ENCODE measurements at places on chromosomes 7 and 10. TPM values are rescaled to one million over a fixed set of nuclear protein-coding genes. Genes with fewer than 3 reads are reported as not detected.

GRCh38 chr10:116141855-116142254 lies 131.2 kb downstream of the GFRA1 start:
- no peaks in the 10 kb centered on the region for H3K4me1 ChIP-seq
- H3K27me3 ChIP-seq = no peaks in the 10 kb centered on the region
- H3K36me3 ChIP-seq = no peaks in the 10 kb centered on the region
- no peak overlapping the region for H3K27ac ChIP-seq

DNA sequence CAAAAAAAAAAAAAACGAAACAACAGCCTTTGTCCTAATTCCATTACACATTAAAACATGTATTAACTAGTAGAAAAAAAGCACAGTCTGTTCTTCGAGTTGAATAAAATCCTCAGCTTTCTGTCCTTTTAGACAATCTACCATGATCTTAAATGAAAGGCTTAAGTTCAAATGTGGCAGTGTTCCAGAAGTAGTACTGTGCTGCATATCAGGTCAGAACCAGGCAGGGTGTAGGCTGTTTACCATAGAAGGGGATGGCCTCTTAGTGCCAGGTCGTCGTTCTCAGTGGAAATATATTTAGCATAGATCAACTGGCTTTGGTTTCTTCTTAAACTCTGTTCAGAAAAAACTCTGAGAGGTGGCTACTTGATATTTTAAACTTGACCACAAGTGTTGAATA lies 612.0 kb downstream of the CNTNAP2 start:
- H3K36me3 ChIP-seq = no peaks in the 10 kb centered on the region
- DNase-seq = no peak
- H3K27ac ChIP-seq = no peak overlapping the region
- H3K4me1 ChIP-seq = no peaks in the 10 kb centered on the region
- H3K27me3 ChIP-seq = no peaks in the 10 kb centered on the region
- H3K4me3 ChIP-seq = no peak overlapping the region

- no peaks in the 10 kb centered on the region for H3K4me1 ChIP-seq
- no peak overlapping the region for H3K27ac ChIP-seq
- no peaks in the 10 kb centered on the region for H3K36me3 ChIP-seq
Measured at GRCh38 chr7:41107938-41108448, 594.9 kb downstream of the INHBA start.

The GAD2 gene
- not detected for total RNA-seq

GRCh38 chr10:11425296-11425610 lies 186.2 kb downstream of the USP6NL start:
- H3K4me1 ChIP-seq = no peaks in the 10 kb centered on the region
- DNase-seq = no peak
- H3K4me3 ChIP-seq = no peak overlapping the region
- H3K27me3 ChIP-seq = no peaks in the 10 kb centered on the region
- no peak overlapping the region for H3K27ac ChIP-seq

GRCh38 chr10:21369697-21370096 lies 155.8 kb downstream of the SKIDA1 start:
- DNase-seq = no peak
- H3K4me3 ChIP-seq = no peak overlapping the region
- H3K36me3 ChIP-seq = no peaks in the 10 kb centered on the region
- no peak overlapping the region for H3K27ac ChIP-seq
- H3K4me1 ChIP-seq = no peaks in the 10 kb centered on the region

The OR2A7 gene
- not detected for total RNA-seq

- H3K27ac ChIP-seq = no peak overlapping the region
- H3K4me3 ChIP-seq = no peak overlapping the region
- no peak for DNase-seq
- H3K4me1 ChIP-seq = peaks cover 4% of the 10 kb centered on the region
Measured at GRCh38 chr10:119801998-119802538, 70.6 kb downstream of the MCMBP start.

GRCh38 chr7:106736508-106737201 lies 75.7 kb upstream of the CCDC71L start:
- no peaks in the 10 kb centered on the region for H3K4me1 ChIP-seq
- no peaks in the 10 kb centered on the region for H3K27me3 ChIP-seq
- H3K36me3 ChIP-seq = no peaks in the 10 kb centered on the region
- DNase-seq = no peak
- H3K27ac ChIP-seq = no peak overlapping the region
- H3K4me3 ChIP-seq = no peak overlapping the region

The PDSS1 gene
- total RNA-seq = 5.3 TPM

- H3K27ac ChIP-seq = no peak overlapping the region
- no peak for DNase-seq
- H3K4me1 ChIP-seq = no peaks in the 10 kb centered on the region
- H3K36me3 ChIP-seq = no peaks in the 10 kb centered on the region
- H3K27me3 ChIP-seq = no peaks in the 10 kb centered on the region
Measured at GRCh38 chr7:19491821-19492452, 216.9 kb downstream of the POLR1F start.

The SPDYE11 gene
- total RNA-seq = not detected

DNA sequence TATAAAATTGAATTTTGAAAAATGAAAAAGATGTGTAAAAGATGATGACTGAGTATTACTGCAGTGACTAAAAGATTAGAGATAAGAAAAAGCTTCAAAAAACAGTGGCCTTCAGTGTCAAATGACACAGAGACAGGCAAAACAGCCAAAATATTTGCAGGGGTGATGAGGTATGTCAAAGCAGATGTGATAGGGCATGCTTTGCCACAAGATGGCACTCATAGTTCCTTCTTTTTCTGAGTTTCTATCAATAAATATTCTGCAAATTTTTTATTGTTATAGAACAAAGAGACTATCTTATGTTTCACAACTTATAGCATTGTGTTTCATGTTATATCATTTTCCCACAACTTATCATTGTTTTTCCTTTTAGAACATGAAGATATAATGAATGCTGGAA lies 344.1 kb upstream of the HPS1 start:
- DNase-seq = no peak
- H3K4me1 ChIP-seq = no peaks in the 10 kb centered on the region
- no peaks in the 10 kb centered on the region for H3K27me3 ChIP-seq
- H3K36me3 ChIP-seq = no peaks in the 10 kb centered on the region
- no peak overlapping the region for H3K4me3 ChIP-seq
- no peak overlapping the region for H3K27ac ChIP-seq

The PGAM2 gene
- total RNA-seq = 129 TPM

The ANKRD61 gene
- 1.0 TPM for total RNA-seq

The CCDC136 gene
- total RNA-seq = 0.61 TPM

DNA sequence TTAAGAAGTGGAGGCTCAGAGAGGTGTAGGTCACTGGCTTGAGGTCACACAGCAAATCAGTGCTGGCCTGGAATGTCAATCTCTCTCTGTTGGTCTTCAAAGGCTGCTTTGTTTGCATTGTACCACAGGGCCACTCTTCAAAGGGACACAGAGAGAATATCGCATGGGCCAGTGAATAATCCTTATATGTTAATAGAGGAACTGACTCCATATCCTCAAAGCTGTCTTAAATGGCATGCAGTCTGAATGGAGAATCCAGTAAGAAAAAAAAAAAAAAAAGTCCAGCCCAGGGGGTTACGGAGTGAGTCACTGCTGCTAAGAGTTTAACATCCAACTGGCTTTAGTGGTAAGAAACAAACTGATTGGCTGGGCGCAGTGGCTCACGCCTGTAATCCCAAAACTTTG lies 54.1 kb downstream of the NRAP start:
- H3K27ac ChIP-seq = peak overlapping the region; percentile 96
- peaks cover 49% of the 10 kb centered on the region for H3K4me1 ChIP-seq
- no peaks in the 10 kb centered on the region for H3K36me3 ChIP-seq
- no peak for DNase-seq
- H3K4me3 ChIP-seq = no peak overlapping the region
